Dorsolateral prefrontal cortex (tissue), 122 donors: ENCODE measurements at places on chromosomes 12 and 14. TPM values are rescaled to one million over a fixed set of nuclear protein-coding genes. Genes with fewer than 3 reads are reported as not detected.

The ADCY4 gene
- 12.3 TPM for total RNA-seq

The CARMIL3 gene
- total RNA-seq: 9.4 TPM

The ZCRB1 gene
- 65.2 TPM for total RNA-seq

The SYNDIG1L gene
- total RNA-seq: 3.9 TPM

The TEAD4 gene
- 4.1 TPM for total RNA-seq

The RASSF8 gene
- 54.1 TPM for total RNA-seq

The PTPRO gene
- total RNA-seq: 33.6 TPM

The FAIM2 gene
- 662 TPM for total RNA-seq

The DPPA3 gene
- not detected for total RNA-seq

The CCDC38 gene
- total RNA-seq: not detected

The KLHDC1 gene
- 31.8 TPM for total RNA-seq

The KLRB1 gene
- total RNA-seq: not detected

The L2HGDH gene
- 19.2 TPM for total RNA-seq

The CDKL1 gene
- 43.8 TPM for total RNA-seq

The OR11G2 gene
- not detected for total RNA-seq

The TEX52 gene
- total RNA-seq: not detected

The CCDC197 gene
- not detected for total RNA-seq

The ADAMTS20 gene
- 0.18 TPM for total RNA-seq

The ITGA5 gene
- 8.5 TPM for total RNA-seq

The TAS2R42 gene
- not detected for total RNA-seq
